LHCN-M2 (cell line): ENCODE measurements at places on chromosomes 5 and 9. TPM values are rescaled to one million over a fixed set of nuclear protein-coding genes. Genes with fewer than 3 reads are reported as not detected.

DNA sequence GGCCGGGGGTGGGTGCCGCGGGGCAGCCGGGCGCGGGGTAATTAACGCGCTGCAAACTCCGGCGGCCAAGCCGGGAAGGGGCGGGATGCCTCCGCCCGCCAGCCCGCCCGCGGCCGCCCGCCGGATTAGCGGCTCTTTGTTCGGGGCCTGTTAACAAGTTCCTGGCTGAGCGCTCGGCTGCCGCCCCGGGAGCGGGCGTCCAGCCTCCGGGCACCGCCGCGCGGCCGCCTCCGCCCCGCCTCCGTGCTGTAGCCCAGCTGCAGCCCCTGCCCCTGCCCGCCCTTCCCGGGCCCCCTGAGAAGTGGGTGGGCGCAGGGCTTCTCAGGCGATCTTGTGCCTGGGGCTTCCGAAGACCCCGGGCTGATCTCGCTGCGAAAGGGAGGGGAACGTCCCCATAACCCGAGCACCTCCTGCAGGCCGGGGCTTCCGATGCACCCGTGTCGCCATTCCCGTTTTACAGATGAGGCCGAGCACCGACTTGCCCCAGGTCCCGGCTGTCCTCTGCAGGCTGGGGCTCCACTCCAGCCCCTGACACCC lies 7.5 kb downstream of the UNC5A start:
- DNase-seq, result no peak

GRCh38 chr5:141897425-141897824 lies 19.2 kb upstream of the PCDH1 start:
- DNase-seq, result no peak

- DNase-seq, result peak; percentile 35
These were observed 93.9 kb upstream of the LMX1B start for GRCh38 chr9:126519660-126520420.

GRCh38 chr9:134723491-134724190 lies 82.0 kb downstream of the COL5A1 start:
- DNase-seq, result no peak

GRCh38 chr9:19162026-19162366 lies 34.7 kb upstream of the PLIN2 start:
- DNase-seq, result no peak

DNA sequence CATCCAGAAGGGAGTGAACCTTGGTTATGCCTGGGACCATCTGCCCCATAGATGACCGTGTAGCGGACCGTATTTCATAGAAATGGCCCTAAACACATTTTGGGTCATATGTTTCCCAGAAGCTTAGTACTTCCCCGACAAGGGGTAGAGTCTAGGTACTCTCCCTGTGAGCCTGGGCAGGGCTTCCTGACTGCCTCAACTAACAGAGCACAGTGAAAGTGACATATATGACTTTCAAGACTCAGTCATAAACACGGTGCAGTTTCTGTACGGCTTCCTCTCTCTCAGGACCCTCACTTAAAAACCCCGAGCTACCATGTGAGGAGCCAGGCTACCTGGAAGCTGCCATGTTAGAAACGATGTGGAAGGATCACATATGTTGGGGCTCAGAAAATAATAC lies 20.9 kb downstream of the C9orf57 start:
- no peak for DNase-seq

DNA sequence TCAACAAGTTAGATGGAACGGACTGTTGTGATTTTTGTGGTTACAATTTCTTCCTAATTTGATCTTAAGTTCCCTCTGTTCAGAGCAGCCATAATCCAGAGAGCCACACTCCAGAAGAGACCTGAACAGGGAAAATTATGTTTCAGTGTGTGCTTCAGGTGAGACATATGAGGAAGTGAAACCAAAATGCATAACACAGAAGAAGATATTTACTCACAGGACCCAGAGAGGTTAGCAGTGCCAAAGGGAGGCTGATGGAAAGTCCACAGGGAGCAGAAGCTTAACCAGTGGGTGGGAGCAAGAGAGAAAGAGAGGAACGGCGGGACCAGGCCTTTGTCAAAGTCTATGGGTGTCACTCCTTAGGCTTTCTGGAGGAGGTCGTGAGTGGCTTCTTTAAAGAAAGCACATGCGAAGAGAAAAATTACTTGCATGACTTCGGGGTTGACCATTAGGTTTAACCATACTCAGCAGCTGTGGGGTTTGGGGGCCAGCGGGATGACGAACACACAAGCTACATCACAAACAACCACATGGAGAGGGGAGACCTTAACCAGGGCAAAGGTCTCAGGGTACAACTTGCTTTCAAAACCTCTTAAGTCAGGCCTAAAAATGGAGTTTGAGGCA lies 141.4 kb downstream of the MED10 start:
- DNase-seq, result no peak

DNA sequence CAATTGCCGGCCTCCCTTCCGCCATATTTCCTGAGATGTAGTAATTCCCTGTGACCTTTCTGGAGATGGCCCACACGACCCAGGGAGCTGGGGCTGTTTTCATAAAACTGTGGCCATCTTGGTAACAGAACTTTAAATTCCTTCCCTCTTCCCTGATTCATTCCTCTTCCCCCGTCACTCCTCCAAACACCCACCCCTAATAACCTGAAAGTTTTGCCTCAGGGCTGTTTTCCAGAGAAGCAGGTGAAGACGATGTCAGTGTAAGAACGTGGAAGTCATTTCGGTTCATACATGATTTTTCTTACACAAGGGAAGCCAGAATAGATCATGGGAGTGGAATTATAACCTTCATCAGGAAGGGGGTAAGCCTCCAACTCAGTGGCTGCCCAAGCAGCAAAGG lies 40.6 kb upstream of the ANKH start:
- DNase-seq, result no peak

DNA sequence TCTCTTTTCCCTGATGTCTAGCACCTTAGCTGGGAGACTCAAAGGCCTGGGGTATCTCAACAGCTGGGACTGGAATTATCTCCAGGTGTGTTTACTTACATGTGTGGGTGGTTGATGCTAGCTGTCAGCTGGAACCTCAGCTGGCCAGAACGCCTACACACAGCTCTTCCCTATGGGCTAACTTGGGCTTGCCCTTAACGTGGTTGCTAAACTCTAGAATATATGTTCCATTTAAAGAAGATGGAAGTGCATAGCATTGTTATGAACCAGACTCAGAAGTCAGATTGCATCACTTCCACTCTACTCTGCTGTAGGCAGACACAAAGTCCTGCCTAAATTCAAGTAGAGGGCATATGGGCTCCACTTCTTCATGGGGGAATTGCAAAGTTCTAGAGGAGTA lies 29.3 kb downstream of the SGCD start:
- no peak for DNase-seq

DNA sequence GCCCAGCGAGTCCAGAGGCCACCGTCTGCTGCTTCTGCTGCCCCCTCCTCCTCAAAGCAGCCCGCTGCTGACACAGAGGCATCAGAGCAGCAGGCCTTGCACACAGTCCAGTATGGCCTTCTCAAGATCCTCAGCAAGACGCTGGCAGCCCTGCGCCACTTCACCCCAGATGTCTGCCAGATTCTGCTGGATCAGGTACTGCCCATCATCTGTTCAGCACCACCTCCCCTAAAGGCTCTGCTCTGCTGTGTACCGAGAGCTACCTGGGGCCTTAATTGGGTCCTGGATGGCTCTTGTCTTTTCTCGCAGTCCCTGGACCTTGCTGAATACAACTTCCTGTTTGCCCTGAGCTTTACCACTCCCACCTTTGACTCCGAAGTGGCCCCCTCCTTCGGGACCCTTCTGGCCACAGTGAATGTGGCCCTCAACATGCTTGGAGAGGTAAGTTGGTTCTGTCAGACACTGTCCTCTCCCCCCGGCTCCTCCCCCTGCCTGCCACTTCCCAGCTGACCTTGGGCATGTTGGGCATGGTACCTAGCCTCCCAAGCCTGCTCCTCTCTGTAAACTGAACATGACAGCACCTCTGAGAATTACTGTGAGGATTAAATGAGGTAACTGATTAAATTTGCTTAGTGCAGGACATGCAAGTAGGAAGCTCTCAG lies 22.7 kb downstream of the SH3GLB2 start:
- no peak for DNase-seq

DNA sequence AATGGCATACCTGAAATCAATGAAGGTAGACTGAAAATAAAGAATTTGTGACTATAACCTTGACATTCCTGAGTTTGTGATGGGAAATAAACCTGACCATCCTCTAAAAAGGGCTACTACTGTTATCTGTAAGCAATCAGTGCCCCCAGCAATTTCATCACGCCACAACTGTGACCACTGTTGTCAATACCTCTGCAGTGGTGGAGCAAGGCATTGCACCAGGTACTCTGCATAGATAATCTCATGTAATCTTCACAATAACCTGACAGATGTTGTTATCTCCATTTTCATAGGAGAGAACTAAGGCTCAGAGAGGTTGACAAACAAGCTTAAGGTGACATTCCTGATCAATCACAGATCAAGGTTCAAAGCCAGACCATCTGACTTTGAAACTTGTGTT lies 38.5 kb upstream of the FRRS1L start:
- DNase-seq, result no peak

ROR2 gene
- not detected in 2 replicates for total RNA-seq

LECT2 gene
- total RNA-seq, result not detected in 2 replicates

HAVCR1 gene
- not detected in 2 replicates for total RNA-seq

PRR7 gene
- 48.0 and 55.4 TPM in 2 replicates for total RNA-seq

NFX1 gene
- 20.2 and 23.4 TPM in 2 replicates for total RNA-seq

NUTM2G gene
- total RNA-seq, result not detected in 2 replicates

TMEM252 gene
- total RNA-seq, result not detected in 2 replicates
